ENCODE measurements at places on chromosomes 4 and X.

DNA sequence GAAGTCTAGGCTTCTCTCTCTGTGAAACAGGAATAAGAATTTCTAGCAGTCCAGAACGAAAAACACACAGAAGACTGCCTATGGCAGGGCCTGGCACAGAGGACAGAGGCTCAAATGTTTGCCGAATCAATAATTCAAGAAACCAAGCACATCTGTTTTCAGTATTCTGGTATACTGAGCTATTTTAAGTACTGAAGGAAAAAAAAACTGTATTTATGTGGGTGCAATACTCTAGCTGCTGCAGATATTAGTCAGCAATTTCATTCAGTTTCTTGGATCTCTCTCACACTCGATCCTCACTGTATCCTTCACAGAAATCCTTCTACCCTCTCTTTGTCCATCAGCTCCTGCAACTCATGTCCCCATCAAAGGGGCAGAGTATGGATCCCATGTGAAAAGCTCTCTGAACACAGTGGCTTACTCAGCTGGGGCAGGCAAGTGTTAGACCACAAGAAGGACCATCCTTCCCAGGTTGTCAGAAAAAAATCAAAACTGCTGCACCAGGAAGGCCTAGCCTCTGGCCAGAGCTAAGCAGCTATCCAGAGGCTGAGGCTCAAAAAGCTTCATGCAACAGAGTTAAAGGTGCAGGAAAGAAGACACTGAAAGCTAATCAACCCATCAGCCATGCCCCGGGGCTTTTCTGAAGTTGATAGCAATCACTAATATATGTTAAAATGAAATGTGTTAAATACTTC, 9.1 kb upstream of the USO1 start:
- no peak for DNase-seq

DNA sequence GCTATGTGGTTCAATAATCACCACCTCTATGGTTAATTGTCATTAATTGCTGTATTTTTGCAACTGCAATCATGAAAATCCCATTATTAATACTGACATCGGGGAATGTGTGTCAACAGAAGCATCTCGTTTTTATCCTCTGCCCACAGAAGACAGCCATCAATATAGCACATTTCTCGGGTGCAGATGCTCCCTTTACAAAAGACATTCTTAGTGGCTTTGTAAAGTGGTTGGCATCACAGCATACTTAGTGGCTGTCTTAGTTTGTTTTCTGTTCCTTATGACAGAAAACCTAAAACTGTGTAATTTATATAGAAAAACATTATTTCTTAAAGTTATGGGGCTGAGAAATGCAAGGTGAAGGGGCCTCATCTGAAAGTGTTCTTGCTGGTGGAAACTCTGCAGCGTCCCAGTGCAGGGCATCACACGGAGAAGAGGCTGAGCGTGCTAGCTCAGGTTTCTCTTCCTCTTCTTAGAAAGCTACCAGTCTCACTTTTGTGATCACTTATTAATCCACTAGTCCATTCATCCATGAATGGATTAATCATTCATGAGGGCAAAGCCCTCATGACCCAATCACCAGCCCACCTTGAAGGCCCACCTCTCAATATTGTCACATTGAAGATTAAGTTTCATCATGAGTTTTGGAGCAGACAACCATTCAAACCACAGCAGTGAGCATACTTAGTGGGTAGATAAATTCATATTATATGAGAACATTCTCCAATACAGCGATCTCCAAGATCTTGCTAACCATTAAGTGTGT, 1067.7 kb upstream of the PABPC4L start:
- DNase-seq, result no peak

DNA sequence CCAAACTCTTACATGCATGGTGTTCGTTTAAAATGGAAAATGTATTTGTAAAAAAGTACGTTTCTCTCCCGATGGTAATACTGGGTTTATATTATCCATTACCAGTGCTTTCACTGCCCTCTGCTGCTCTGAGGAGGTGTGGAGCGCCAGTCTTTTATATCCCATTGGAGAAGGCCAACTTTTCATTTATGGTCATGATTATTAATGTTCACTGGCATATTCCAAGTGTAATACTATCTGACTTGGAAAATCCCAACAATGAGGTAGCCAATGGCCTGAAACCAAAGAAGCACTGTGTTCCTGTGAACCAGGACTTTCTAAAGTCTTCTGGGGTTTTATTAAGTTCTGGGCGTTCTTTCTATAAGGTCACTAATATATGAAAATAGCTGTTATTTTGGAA, 80.7 kb downstream of the SYNPO2 start:
- peak; percentile 34 for DNase-seq

DNA sequence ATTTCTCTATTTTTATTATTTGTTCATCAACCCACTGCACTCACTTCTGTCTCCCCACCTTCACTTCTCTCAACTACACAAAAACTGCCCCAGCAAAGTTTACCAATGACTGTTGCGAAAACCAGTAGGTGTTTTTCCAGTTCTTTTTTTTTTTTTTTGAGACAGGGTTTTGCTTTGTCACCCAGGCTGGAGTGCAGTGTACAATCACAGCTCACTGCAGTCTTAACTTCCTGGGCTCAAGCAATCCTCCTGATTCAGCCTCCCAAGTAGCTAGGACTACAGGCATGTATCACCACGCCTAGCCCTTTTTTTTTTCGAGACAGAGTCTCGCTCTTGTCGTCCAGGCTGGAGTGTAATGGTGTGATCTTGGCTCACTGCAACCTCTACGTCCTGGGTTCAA, 24.1 kb upstream of the HPRT1 start:
- no peak for DNase-seq

DNA sequence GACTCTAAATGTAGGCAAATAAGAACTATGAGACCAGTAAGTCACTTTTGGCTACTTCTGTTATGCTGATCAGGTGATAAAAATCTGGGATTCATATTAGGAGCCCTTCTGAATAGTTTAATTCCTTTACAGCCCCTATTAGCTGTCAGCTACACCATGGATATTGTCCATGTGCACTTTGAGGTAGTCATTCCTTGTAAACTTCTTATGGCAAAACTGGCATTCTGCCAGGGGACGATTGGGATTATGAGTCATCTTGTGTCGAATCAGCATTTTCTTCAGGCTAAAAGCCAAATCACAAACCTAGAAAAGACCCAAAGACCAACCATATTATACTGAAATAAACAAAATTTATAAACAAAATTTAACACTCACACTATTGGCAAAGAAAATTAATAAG, 227.6 kb downstream of the PRDM5 start:
- DNase-seq, result no peak

GRCh38 chr4:24771241-24771640, 24.1 kb upstream of the SOD3 start:
- no peak for DNase-seq

DNA sequence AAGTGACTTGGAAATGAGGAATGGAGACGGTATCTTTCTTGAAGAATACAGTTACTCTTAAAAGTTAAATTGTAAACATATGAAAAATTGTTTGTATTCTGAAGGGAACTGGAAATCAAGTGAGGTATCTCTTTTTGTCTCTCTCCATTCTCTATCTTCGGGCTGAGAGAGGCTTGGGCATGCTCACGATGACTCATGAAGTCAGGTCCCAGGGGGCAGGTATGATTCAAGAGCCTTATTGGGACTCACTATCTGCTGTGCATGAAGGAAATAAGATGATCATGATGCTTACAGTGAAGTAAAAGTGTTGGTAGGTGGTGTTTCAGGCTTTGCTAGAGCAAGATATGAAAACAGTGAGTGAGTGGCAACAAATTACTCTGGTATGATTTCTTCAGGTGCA, 200.4 kb upstream of the PITX2 start:
- DNase-seq, result no peak

GRCh38 chrX:37817176-37817575, 30.2 kb downstream of the DYNLT3 start:
- peak; percentile 75 for DNase-seq

- no peak for DNase-seq
Measured at GRCh38 chrX:21559417-21559816, 98.7 kb downstream of the KLHL34 start.

DNA sequence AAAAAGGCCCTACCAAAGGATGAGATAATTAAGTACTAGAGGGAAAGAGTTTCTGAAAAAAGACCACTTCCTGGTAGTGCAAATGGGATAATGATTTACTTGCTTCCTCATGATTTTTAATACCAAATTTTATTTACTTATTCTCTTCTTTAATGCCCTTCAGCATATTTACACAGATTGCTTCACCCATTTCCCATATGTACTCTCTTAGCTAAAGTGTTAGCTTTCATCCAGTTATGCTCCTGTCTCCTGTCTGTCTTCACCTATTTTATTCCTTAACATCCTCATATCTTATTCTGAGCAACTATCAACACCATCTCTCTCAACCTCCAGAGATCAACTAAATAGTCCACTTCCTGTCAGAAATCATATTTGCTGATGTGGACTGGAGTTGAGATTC, 183.2 kb upstream of the HS3ST1 start:
- no peak for DNase-seq

- peak; percentile 66 for DNase-seq
Measured at GRCh38 chr4:138938366-138938690, 77.3 kb upstream of the NOCT start.

GRCh38 chr4:156971165-156971675, 379 bp downstream of the PDGFC start:
- no peak for DNase-seq

DNA sequence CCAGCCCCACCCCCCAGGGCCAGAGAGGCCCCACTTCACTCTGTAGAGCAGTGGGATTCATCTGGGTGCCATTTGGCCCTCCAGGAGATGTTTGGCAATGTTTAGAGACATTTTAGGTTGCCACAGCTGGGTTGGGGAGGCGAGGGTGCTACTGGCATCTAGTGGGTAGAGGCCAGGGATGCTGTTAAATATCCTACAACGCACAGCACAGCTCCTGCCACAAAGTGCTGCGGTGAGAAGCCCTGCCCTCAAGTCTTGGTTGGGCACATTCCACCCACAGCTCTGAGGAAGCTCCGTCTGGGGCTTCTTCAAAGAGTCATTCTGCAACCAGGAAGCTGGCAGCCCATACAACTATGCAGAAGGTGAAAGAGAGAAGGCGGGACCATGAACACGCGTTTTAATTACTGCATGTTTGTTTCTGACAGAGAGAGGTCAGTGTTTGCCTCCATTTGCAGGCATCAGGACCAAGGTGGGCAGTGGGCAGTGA, 48.1 kb upstream of the FAM9C start:
- DNase-seq, result peak; percentile 23

DNA sequence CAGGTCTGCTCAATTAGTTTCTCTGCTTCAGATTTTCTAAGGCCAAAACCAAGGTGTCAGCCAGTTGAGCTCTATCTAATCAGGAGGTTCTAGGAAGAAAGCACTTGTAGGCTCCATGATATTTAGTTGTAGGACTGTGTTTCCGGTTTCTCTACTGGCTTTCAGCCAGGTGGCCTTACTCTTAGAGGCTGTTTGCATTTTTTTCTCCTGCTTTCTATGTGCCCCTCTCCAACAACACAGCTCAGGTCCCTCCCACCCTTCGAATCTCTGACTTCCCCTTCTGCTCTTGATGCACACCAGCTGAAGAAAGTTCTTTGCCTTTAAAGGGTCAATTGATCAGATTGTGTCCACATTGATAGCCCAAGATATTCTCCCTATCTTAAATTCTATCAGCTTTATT, 245.2 kb downstream of the RAB28 start:
- DNase-seq, result no peak

DNA sequence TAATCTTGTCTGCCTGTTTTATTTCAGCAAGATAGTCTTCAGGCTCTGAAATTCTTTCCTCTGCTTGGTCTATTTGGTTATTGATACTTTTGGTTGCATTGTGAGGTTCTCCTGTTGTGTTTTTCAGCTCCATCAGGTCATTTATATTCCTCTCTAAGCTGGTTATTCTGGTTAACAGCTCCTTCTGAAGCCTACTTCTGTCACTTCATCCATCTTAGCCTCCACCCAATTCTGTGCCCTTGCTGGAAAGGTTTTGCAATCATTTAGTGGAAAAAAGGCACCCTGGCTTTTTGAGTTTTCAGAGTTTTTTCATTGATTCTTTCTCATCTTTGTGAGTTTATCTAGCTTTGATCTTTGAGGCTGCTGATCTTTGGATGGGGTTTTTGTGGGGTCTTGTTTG, 647.7 kb downstream of the SPRY1 start:
- no peak for DNase-seq

GRCh38 chr4:170270628-170271027, 180.9 kb upstream of the AADAT start:
- no peak for DNase-seq

- DNase-seq, result no peak
Measured at GRCh38 chr4:165170819-165171218, 36.5 kb upstream of the KLHL2 start.

DNA sequence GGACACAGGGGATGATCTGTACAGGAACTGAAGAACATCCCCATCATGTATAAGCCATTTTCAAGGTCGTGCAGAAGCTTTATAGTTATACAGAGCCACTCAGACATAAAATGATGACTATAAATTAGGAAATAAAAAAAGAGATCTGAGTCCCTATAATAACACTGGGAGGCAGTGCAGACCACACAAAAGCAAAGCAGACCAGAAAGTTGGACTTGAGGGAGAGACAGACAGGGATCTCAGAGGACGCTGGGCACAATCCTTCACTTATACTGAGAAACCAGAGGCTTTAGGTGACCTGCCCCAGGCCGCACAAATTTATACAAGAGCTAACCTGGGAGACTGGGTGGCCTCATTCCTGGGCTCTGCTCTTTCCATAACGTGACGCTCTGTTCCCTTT, 70.5 kb downstream of the HADH start:
- peak; percentile 29 for DNase-seq

DNA sequence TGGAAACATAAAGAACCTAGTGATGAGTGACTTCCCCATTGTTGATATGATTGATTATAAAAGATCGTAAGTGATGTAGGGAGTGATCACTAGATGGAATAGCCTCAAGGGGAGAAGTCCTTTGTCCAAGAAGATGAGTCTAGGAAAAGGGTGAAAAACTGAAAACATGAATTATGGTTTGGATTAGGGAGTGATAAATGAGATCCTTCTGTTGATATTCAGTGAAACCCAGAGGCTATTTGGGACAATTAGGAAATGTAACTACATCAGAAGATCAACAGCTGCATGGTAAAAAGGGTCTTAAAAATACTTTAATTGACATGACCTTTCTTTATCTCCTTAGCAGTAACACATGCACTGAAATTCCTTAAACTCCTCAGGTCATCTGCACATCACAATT, 124.0 kb upstream of the UNC5C start:
- no peak for DNase-seq

DNA sequence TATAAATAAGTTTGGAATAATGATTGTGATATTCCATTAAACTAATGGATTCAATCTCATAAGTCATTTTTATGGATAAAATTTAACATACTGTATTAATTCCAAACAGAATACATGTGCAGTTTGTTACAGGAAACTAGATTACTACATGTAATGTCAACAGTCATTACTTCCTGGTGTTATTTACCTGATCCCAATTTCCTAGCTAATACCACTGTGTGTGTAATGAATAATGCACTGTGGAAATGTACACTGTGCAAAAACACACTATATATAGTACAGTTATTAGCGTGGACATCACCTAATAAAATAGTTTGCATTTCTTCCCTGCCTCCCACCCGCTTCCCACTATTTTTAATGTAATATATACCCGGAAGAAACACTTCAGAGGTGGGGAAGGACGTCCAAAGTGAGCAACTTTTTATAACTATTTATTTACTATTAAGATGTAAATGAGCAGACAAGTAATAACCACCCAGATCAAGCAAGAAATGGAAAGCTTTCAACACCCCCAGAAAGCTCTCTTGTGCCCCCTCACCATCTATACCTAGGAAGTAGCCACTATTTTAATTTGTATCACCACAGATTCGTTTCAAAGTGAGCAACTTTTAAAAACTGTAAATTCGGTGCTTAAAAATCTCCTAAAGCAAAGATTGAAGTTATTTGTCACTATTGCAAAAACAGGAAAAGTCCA, 219.1 kb downstream of the THOC2 start:
- DNase-seq, result no peak

GRCh38 chr4:82084747-82085146, 289.0 kb downstream of the HNRNPD start:
- DNase-seq, result no peak

Data from NAMALWA (cell line).